ENCODE measurements at places on chromosomes 7 and 10. TPM values are rescaled to one million over a fixed set of nuclear protein-coding genes. Genes with fewer than 3 reads are reported as not detected.

DNA sequence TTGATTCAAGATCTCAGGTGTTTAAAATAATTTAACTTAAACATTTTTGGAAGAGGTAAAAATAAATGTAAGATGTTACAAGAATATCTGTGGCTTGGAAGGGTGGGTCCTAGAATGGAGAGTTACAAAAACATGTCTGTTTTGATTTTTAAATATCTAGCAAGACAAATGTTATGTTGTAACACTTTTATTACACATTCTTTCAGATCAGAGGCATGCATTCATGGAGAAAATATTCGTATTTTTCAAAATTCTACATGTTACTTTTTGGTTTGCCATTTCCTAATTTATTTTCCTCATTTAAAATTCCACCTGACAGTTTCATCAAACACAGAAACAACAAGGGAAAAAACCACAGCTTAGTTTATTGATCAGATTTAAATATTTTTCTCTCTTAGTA, 10.0 kb downstream of the WBP1L start:
- no peak for DNase-seq

DNA sequence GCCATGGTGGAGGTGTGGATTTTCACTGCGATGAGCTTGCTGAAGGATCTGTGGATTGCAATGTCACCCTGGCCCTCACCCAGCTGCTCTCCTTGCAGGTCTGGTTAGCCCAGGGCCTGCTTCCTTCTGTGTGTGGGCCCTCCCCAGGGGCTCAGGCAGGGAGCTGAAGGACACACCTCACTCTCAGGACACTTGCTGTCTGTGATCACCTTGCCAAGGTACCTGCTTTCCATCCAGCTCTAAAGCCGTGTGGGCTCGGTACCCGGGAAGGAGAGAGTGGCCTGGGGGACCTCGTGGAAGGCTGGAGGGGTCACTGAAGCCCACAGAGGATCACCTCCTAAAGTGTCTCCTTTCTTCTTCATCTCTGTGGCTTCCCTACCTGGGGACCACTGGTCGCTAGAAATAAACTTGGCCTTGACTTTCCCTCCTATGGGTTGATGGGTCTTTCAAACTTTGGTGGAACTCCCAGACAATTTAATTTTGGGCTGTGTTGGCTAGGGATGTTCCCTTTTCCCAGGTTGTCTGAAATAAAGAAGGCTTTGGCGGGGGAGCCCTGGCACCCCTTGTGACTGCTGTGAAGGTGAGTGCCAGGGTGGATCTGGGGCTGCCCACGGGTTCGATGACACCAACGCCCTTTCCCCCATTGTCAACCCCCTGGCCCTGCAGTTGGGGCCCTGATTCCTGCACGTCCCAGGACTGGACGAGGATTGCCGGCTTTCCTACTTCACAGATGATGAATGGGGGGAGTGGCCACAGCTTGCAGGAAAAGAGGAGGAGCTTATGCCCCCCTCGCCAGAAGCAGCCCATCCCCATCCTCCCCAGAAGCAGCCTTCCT, 331.0 kb downstream of the ADARB2 start:
- DNase-seq, result no peak

DNA sequence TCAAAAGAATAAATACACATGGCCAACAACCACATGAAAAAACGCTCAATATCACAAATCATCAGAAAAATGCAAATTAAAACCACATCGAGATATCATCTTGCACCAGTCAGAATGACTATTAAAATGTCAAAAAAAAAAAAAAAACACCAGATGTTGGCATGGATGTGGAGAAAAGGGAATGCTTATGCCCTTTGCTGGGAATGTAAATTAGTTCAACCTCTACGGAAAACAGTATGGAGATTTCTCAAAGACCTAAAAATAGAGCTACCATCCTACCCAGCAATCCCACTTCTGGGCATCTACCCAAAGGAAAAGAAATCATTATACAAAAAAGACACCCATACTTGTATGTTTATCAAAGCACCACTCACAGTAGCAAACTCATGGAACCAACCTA, 45.0 kb upstream of the DIP2C start:
- DNase-seq, result no peak

DNA sequence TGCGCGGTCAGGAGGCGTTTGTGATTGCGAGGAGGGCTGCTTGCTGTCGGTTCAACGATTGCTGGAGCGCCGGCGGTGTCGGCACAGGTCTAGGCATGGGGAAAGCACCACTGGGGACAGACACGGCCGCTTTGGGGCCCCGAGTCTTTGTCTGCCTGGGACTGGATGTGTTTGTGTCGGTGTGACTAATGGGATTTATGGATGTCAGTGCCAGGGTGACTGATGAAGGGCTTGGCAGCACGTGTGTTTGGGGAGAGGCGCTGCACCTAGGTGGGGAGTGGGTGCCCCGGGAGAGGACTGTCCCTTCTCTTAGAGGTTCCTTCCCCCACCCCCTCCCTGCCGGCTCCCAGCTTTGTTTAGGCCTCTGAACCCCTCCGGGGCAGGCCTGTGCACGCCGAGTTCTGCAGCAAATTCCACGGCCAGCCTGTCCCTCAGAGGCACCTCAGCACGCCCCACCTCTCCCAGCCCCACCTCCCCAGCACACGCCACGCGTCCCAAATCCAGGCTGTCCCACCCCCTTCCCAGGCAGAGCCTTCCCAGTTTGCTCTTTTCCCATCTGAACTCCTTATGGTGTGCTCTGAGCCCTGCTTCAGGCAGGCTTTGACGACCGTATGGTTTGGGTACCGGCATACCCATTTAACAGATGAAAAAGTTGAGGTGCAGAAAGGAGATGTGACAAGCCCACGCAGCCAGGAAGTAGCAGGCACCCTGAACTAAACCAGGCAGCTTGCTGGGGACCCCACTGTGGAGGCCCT, 6.4 kb upstream of the TNRC18 start:
- DNase-seq, result peak; percentile 64

DNA sequence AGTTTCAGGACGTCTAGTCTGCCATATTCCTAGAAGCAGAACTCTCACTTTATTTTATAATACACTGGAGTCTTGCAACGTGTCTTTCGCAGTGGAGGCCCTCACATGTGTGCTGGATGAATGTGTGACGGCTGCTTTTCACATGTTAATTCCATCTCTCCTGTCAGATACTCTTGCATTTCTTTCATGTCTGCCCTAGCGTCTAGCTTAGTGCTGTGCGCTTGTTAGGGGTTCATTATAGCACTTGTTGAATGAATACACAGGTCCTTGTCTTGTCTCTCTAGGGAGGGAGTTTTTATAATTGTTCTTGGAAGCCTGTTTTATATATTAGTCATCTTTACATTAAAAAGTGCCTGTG, 94.4 kb downstream of the MAP3K8 start:
- DNase-seq, result no peak

ADAM12 gene
- 0.01 TPM for polyA plus RNA-seq

- no peak for DNase-seq
Observed at GRCh38 chr7:37982423-37982822, 62.0 kb downstream of the EPDR1 start.

CCDC172 gene
- polyA plus RNA-seq, result not detected

- peak; percentile 15 for DNase-seq
Observed at GRCh38 chr10:110008518-110009339, 945 bp downstream of the ADD3 start.

DNA sequence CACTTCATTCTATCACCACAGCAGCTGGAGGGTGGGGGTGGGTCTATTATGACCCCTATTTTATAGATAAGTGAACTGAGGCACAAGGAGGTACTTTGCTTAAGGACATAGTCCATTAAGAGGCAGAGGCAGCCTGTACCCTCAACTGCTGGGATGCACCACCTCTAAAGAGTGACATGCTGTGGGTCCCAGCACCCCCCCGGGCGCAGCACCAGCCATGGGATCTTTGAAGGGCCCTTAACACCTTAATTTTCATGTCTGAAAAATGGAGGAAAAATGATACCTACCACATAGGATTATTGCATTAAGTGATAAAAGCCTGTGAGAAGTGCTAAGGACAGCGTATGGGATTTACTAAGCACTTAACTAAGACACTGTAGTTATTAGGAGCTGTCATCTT, 15.4 kb downstream of the ADCYAP1R1 start:
- peak; percentile 18 for DNase-seq

POLR2J2 gene
- 1.9 TPM for polyA plus RNA-seq

- DNase-seq, result no peak
Observed at GRCh38 chr7:133314084-133314483, 61.2 kb downstream of the EXOC4 start.

GRCh38 chr7:90579181-90579688, 16.9 kb upstream of the CDK14 start:
- no peak for DNase-seq

PLEKHS1 gene
- polyA plus RNA-seq, result 0.10 TPM

ASZ1 gene
- polyA plus RNA-seq, result not detected

GRCh38 chr10:112308125-112308502, 24.9 kb downstream of the TECTB start:
- no peak for DNase-seq

DNA sequence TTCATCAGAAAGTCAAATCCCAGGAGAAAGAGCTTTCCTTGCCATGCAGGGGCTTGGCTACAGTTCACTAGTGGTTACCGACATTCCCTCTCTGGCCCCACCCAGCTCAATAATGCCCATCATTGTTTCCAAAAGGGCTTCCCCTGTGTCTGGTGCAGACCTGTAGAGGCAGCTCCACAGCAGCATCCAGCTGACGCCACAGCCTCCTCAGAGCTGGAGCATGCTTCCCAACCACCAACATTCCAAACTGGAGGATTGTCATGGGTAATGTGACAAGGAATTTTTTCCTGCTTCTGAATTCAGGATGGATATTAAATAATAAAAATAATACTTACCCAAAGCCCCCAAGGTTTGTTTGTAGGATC, 77.4 kb downstream of the ZNF365 start:
- DNase-seq, result no peak

- no peak for DNase-seq
Observed at GRCh38 chr10:84447701-84448400, 119.5 kb downstream of the CCSER2 start.

- DNase-seq, result no peak
Observed at GRCh38 chr7:130278860-130279259, 12.2 kb downstream of the CPA2 start.

SPDYE2 gene
- 0.13 TPM for polyA plus RNA-seq

PTPRN2 gene
- 0.74 TPM for polyA plus RNA-seq

DNA sequence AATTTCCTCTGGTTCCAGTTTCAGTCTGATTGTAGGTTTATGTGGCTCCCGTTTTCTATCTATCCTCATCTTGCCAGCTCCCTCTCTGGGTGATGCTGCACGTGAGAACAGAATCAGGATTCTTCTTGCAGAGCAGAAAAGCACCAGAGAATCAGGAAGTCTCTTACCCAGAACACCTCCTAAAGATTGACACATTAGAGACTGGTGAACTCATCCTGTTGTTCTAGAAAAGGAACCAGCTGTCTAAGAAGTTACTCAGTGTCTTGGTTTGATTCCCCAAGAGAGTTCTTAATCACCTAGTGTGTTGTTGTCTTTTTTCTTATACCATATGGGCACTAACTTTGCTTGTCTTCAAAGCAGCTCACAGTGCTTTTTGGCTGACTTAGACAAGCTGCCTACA, 152.4 kb downstream of the DGKI start:
- no peak for DNase-seq

RELN gene
- polyA plus RNA-seq, result 0.10 TPM

DNA sequence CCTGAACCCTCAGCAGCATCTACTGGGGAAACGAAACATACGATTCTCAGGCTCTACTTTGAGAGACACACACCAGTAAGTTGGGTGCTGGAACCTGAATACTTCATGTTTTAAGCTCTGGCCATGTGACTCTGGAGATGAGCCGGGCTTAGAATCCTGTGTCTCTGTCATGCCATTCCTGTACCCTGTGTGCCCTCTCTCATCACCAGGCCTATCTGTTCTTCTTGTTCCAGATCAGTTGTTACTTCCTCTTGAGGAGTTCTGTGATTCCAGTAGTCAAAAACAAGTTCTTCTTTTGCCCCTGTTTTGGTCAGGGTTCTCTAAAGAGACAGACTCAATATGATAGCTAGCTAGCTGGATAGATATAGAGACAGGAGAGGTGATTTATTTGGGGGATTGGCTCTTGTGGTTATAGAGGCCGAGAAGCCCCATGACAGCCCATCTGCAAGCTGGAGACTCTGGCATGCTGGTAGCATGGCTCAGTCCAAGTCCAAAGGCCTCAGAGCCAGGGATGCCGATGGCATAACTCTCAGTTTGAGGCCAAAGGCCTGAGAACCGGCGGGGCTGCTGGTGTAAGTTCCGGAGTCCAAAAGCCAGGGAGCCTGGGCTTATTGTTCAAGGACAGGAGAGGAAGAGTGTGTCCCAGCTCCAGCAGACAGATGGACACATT, 54.3 kb downstream of the CHN2 start:
- DNase-seq, result no peak

DNA sequence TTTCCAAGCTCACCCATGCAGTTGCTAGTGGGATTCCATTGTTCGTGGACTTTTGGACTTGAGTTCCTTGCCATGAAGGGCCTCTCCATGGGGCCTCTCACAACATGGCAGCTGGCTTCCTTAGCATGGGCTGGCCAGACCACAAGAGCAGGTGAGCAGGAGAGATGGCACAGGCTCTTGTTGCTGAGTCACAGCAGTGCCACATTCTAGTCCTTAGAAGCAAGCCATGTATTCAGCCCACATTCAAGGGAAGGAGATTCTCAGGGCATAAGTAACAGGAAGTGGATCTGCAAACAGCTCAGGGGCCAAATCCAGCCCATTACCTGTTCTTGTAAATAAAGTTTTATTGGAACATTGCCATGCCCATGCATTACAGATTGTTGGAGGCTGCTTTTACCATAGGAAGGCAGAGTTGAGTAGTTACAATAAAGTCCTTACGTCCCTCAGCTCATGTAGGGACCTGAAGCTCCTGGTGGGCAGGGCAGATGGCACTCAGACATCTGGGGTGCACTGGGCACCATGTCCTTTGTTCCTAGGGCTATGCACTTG, 481.5 kb upstream of the FOXK1 start:
- DNase-seq, result peak; percentile 22

LIPJ gene
- polyA plus RNA-seq, result 0.03 TPM

DNA sequence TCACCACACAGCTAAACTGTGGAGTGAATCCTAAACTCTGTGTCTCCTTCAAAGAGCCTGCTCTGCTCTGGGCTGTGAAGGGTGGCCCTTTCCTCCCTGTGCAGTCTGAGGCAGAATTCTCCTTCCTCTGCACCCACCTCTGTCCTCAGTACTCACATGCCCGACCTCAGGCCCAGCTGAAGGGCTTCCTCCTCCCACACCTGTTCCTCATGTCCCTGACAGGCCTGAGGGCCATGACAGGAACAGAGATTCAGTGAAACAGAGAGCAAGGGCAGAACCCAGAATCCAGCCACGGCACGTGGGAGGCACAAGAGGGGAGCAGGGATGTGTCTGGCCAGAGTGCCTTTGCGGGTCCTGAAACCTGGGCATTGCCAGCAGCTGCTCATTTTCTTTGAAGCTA, 13.9 kb downstream of the CREB3L2 start:
- DNase-seq, result no peak

DNA sequence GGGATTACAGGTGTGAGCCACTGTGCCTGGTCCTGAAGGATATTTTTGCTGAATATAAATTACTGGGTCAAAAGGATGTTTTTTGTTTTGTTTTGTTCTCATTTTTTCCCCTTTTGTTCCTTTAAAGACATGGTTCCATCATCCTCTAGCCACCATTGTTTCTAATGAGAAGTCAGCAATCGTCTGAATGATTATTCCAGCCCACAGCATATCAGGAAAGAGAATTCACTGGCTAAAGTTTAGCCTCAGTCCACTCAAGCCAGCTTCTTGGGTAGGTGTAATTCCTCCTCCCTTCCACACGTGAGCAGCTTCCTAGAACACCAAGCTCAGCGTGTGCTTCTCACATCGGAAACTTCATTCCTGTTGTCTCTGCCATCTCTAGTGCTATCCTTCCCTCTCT, 112.8 kb upstream of the INSIG1 start:
- DNase-seq, result no peak

FAM180A gene
- polyA plus RNA-seq, result 0.12 TPM

SCIN gene
- polyA plus RNA-seq, result not detected
